Thoracic aorta (tissue), 2 donors: ENCODE measurements at places on chromosomes 13 and 19. TPM values are rescaled to one million over a fixed set of nuclear protein-coding genes. Genes with fewer than 3 reads are reported as not detected.

CLDN10 gene
- not detected for total RNA-seq

C1QTNF9B gene
- not detected for total RNA-seq

DNA sequence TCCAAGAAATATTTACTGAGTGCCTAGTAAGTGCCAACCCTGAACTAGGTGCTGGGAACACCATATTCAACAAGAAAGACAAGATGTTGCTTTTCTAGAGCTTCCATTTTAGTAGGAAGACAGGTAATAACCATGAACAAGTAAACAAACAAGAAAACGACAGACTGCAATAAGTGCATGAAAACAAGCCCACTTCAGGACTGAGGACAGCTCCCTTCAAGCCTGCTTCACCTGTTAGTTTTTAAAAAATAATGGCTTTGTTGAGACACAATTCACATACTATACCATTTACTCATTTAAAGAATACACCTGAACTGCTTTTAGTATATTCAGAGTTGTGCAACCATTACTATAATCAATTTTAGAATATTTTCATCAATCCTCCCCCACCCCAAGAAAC lies 30.4 kb downstream of the CYP4F22 start:
- no peak for DNase-seq
- H3K4me3 ChIP-seq = no peak overlapping the region
- H3K27me3 ChIP-seq = no peaks in the 10 kb centered on the region
- no peaks in the 10 kb centered on the region for H3K36me3 ChIP-seq

GRCh38 chr13:39552246-39552645 lies 50.7 kb downstream of the LHFPL6 start:
- no peak overlapping the region for H3K27ac ChIP-seq
- H3K4me1 ChIP-seq = peaks cover 4% of the 10 kb centered on the region
- H3K4me3 ChIP-seq = no peak overlapping the region

GRCh38 chr19:18513868-18514267 lies 8.0 kb downstream of the ELL start:
- H3K27me3 ChIP-seq = no peaks in the 10 kb centered on the region
- no peaks in the 10 kb centered on the region for H3K36me3 ChIP-seq
- peaks cover 82% of the 10 kb centered on the region for H3K4me1 ChIP-seq
- DNase-seq = no peak

DNA sequence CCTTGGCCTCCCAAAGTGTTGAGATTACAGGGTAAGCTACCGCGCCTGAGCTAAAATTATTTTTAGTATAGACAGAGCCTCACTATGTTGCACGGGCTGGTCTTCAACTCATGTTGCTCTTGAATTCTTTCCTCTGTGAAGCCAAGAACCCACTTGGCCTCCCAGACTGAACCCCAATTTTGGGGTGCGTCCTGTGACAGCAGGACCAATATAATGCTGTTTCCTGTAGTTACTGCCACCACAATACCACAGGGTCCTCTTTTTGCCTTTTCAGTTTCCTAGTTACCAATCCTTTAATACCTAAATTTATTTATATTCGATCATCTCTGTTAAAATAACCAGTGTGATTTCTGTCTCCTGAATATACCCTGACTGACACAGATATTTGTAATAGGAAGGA lies 32.9 kb downstream of the TSKS start:
- no peak for DNase-seq
- H3K4me1 ChIP-seq = peaks cover 10% of the 10 kb centered on the region
- no peaks in the 10 kb centered on the region for H3K36me3 ChIP-seq
- no peak overlapping the region for H3K4me3 ChIP-seq

GRCh38 chr13:42377640-42378382 lies 105.9 kb downstream of the AKAP11 start:
- no peaks in the 10 kb centered on the region for H3K36me3 ChIP-seq
- no peak overlapping the region for H3K27ac ChIP-seq
- H3K4me1 ChIP-seq = peaks cover 6% of the 10 kb centered on the region

- H3K27me3 ChIP-seq = no peaks in the 10 kb centered on the region
- H3K27ac ChIP-seq = no peak overlapping the region
- no peak overlapping the region for H3K4me3 ChIP-seq
Observed at GRCh38 chr13:53901593-53901992, 873.0 kb downstream of the OLFM4 start.

GRCh38 chr13:40613192-40613818 lies 53.1 kb downstream of the FOXO1 start:
- H3K4me3 ChIP-seq = no peak overlapping the region
- peaks cover 26% of the 10 kb centered on the region for H3K4me1 ChIP-seq
- no peak for DNase-seq
- H3K27me3 ChIP-seq = no peaks in the 10 kb centered on the region

DNA sequence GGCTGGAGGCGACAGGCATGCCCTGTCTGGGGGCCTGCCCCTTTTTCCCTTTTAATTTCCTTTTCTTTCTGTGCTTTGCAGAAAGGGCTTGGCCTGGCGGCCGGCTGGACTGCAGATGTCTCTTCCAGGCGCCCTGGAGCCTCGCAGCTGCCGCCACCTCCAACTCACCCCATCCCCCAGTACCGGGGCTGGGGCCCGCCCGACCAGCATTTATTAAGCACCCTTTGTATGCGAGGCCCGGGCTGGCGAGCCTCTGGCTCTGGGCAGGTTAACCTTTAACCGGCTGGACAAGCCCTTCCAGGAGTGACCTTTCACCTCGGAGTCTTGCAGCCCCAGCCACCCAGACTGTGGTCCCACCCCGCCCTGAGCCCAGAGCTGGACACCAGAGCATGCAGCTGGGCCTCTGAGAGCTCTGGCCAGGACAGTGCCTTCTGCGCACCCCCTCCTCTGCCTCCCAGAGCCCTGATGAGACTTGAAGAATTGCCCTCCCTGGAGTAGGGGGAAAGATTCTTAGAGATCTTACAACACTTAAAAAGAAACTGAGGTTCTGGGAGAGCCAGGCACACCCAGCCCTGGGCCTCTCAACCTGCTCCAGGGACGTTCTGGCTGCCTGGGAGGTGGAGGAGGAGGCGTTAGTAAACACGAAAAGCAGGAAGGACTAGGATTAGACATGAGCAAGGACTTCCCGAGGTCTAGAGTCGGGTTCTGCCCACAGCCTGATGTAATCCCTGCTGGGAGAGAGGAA lies 1.1 kb upstream of the NR2F6 start:
- H3K27ac ChIP-seq = peak overlapping the region; percentile 76
- no peak for DNase-seq
- peaks cover 11% of the 10 kb centered on the region for H3K4me1 ChIP-seq
- H3K36me3 ChIP-seq = no peaks in the 10 kb centered on the region
- peak overlapping the region; percentile 86 for H3K4me3 ChIP-seq
